Globus pallidus (tissue), 1 donor: ENCODE measurements at places on chromosomes 7 and 10.

- DNase-seq = no peak
Measured at GRCh38 chr10:4587466-4587865, 238.5 kb upstream of the AKR1E2 start.

- peak; percentile 97 for DNase-seq
Measured at GRCh38 chr7:100489824-100490223, 6.1 kb downstream of the NYAP1 start.

GRCh38 chr10:8444630-8445029, 390.1 kb downstream of the GATA3 start:
- DNase-seq = no peak

DNA sequence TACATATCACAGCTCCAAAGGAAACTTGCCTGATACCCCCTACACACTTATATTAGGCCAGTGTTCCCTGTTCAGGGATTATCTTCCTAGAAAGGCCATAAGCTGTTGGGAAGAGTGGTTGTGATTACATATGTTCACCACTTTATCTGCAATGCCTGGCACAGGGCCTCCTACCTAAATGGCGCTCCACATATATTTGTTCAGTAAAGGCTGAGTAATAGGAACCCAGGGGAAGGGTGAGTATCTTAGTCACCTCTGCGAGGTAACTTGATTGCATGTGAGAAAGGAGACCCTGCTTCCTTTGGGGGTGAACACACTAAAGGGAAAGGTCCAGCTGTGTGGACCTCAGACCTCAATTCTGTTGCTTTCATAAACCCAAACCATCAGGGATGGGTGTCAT, 896.0 kb downstream of the LRMDA start:
- no peak for DNase-seq

GRCh38 chr10:110324201-110324804, 19.6 kb upstream of the SMNDC1 start:
- DNase-seq = no peak

DNA sequence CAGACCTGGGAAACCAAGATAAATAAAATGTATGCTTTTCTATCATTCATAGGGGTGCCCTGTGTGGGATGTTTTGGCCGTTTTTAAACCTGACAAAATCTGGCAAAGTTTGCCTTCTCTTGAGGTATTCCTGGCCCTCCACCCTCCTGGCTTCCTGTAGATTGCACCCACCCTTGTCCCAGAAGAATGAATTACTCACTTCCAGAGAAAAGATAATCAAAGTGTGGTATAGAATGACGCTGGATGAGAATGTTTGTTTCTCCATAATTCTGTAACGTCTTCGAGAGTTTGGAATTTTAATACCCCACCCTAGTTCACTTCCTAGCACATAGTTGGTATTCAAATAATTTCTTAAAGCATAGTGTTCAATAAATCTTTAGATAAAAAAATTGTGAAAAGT, 519.7 kb upstream of the PFKP start:
- no peak for DNase-seq

- DNase-seq = no peak
Measured at GRCh38 chr10:114711176-114711868, 53.2 kb upstream of the ABLIM1 start.

- no peak for DNase-seq
Measured at GRCh38 chr7:120344276-120344675, 71.3 kb downstream of the KCND2 start.

- no peak for DNase-seq
Measured at GRCh38 chr7:2225336-2225735, 7.4 kb downstream of the MAD1L1 start.

GRCh38 chr7:79227044-79227443, 226.4 kb downstream of the MAGI2 start:
- no peak for DNase-seq

DNA sequence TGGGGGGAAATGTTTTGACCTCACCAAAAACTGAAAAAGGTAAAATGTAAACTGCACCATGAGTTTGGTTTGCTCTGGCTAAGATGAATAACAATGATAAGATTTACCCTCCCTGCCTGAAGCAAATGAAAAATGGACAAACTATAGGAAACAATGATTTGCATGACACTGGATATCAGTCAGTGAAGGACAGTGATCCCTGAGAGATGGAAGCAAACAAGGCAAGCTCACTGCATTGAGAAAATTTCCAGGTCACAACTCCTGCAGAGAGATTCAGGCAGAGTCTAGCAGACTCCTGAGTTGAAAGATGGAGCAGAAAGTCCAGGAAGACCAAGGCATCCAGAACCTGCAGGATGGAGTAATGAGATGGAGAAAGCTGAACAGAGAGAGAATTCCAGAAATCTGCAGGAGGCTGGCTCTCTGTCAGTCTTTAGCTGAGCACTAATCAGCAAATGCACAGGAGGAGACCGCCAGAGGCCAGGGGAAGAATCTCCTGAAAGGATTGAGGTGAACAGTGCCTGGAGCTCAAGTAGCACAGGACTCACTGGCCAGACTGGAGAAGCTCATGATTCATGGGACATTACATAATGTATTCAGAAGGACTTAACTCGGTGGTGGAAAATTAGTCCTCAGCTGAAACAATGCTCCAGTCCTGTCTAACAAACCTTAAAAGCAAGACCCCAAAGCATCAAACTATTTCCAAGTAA, 51.2 kb upstream of the PALS2 start:
- DNase-seq = no peak

DNA sequence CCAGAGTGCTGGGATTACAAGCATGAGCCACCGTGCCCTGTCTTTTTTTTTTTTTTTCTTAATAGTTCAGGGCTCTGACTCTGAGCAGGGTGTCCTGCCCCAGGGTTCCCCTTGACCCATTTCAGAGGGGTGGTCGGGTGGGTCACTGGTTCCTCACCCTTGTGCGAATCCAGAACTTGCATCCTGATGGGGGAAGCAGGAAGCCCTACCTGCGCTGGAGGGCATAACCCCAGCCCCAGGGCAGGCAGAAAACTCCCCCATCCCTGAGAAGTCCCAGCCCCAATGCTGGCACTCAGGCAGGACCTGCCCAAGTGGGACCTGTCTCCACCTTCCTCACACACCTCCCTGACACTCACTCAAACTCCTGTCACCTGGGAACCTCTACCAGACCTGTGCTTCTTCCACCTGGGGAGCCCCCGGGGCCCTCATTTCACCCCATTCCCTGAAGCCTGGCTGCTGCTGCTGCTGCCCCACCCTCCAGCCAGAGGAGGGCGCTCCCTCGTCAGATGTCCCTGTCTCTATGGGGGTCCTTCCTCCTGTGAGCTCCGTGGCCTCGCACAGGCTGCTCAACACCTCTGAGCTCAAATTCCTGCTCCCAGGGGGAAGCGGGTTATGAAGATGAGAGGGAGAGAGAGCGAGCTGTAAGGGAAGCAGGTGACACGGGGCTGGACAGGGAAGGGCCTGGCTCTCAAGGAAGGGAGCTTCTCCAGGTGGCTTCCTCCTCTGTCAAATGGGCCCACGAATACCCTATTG, 15.1 kb upstream of the ZNF273 start:
- no peak for DNase-seq

GRCh38 chr7:130831817-130832481, 97.9 kb upstream of the KLF14 start:
- DNase-seq = peak; percentile 37

GRCh38 chr7:134440067-134440466, 18.8 kb downstream of the AKR1B1 start:
- no peak for DNase-seq

DNA sequence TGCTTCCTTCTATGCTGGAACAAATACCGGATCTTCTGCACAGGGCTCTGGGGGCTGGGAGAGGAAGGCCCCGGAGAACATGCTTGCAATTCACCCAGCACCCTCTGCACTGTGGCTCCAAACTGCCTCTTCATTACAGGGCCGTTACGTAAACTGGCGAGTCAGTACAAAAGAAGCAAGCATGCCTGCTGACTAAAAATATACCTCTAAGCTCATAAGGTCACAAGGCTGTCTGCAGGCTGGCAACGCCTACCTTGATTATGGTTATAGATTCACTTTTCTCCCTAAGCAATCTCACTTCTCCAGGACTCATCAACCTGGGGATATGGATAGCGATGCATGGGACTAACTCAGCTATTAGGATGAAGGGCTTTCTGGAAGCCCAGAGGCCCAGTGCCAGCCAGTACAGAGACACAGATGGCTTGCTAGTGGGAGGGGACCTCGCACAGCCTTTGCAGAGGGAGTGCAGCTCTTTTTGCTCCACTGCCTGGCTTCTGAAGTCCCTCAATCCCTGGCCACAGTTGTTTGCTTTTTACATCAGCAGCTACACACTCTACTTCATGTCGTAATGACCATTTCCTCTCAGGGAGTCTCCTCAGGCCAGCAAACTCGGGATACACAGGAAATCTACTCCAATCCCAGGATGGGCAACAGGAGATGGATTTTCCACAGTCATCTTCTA, 96.1 kb downstream of the SH3PXD2A start:
- DNase-seq = peak; percentile 76

DNA sequence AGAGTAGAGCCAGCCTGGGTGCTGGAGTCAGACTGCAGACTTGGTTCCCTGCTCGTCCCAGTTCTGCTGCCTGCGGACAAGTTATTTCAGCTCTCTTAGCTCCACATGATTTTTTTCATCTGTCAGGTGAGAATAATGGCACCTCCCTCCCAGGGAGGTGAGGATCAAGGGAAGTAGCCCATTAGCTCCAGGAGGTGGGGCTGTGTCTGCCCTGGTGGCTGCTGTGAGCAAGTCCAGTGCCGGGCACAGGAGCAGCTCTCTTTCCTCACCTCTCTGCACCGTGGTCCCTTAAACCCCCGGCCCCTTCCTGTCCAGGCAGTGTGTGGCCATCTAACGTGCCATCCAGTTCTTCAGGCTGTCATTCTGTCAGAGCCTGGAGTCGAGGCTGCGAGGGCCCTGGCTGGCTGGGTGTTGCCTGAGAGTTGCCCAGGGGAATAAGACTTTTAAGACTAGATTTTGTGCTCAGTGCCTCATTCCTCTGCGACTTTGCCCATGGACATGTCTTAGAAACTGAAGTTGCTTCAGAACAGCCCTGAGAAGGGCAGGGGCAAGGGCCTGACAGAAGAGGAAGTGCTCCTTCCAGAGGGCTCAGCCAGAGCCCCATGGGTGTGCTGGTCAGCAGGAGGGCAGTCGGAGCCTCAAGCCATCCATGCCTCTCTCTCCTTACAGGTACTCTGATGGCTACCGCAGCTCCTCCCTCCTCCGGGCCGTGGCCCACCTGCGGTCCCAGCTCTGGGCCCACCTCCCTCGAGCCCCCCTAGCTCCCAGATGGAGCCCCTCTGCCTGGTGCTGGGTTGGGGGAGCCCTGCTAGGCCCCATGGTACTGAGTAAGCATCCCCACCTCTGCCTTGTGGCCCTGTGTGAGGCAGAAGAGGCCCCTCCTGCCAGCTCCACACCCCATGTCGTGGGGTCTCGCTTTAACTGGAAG, 5.0 kb downstream of the ABCB8 start:
- no peak for DNase-seq

DNA sequence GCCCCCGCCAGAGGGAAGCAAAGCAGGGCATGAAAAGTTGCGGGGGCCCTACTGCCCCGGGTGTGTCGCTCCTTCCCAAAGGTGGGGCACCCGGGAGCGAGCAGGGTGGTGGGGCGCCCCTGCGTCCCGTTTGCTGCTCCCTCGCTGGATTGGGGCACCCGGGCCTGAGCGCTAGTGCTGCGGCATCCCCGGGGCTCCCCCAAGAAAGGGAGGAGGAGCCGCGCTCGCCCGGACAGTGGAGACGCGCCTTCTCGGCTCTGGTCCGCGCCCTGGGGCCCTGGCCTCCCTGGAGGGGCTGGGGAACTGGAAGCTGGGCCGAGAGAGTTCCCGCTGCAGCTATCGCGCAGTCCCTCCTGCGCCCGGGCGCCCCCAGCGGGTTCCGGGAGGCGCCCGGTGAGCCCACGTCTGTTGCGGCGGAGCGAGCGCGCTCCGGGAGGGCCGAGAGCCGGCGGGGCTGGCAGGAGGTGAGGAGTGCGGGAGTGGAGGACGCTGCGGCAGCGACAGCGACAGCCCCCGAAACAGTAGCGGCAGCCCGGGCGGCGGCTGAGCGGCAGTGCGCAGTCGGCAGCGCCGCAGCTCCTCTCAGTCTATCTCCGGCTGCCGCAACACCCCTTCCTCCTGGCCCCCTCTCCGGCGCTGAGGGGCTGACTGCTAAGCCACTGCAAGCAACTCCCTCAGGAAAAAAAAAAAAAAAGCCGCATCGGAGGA, 504 bp upstream of the BMPER start:
- peak; percentile 4 for DNase-seq

- DNase-seq = no peak
Measured at GRCh38 chr7:155147624-155148023, 77.5 kb downstream of the HTR5A start.

- no peak for DNase-seq
Measured at GRCh38 chr10:97870990-97871389, 21.3 kb downstream of the GOLGA7B start.

GRCh38 chr7:132980402-132980801, 101.5 kb downstream of the CHCHD3 start:
- DNase-seq = no peak

DNA sequence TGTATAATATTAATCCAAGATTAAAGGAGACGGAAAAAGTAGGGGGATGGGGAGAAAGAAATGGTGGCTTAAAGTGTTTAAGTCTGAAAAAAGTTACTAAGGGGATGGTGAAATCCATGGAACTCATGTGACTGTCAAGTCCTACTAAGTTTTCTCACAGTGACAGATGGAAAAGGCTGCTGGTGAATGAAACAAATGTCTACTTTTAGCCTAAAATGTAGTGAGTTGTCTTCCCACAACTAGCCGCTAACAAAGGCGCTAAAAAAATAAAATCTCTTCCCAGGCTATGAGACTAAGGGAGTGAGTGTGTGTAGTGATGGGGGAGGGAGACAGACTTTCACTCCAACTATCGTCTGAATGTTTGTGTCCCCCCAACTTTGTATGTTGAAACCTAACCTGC, 12.6 kb downstream of the VIM start:
- no peak for DNase-seq

DNA sequence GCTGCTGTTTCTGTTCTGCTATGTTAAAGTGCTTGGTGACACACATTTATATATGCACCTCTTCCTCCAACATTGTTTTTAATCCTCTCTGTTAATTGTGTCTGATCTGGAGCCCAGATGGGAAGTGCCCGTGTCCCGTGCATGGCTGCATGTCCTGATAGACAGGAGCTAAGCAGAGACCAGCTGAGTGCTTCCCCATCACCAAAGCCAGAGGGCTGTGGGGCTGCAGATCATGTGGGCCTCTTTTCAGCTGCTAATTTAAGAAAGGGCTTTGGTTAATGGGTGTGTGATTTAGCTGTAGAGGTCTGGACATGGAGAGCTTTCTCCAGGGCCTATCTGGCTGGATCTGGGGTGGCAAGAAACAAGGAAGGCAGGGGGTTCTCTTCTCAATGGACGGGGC, 96.5 kb upstream of the NPS start:
- DNase-seq = no peak

DNA sequence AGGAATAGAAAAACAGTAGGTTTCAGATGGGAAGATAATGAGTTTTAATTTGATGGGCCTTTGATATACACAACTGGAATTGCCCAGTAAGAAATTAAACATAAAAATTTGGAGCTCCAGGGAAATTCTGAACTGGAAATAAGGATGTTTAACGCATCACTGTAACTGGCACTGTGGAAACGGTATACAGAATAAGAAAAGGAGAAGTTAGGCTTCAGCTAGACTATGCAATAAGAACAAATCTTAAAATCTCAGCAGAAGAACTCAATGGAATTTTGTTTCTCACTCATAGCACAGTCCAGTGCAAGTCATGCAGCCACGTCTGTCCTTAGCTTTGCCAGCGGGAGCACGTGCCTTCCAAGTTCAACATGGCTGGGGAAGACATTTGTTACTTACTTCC, 52.9 kb upstream of the FGL2 start:
- DNase-seq = no peak
